ENCODE measurements at places on chromosomes 6 and 20.

DNA sequence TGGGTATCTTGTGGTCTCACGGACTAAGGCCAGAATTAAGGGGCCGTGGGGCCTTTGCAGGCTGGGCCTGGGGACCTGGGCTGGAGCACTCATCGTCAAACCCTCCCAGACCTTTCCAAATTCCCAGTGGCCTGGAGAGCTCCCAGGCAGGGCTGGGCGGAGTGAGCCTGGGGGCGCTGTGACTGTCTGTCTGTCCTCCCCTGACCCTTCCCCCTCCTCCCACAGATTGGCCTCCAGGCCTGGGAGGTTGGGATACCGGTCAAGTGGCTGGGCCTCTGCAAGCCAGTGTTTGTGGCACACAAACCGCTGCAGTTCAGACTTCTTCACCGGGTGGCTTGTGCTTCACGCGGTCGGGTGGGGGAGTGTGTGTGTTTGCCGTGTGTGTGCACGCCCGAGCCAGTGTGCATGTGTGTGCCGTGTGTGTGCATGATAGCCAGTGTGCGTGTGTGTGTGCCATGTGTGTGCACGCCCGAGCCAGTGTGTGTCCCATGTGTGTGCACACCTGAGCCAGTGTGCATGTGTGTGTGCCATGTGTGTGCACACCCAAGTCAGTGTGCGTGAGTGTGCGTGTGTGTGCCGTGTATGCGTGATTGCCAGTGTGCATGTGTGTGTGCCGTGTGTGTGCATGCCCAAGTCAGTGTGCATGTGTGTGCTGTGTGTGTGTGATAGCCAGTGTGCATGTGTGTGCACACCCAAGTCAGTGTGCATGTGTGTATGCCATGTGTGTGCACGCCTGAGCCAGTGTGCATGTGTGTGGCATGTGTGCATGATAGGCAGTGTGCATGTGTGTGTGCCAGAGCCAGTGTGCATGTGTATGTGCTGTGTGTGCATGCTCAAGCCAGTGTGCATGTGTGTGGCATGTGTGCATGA is 6.3 kb downstream of the RBBP8NL start:
- DNase-seq: no peak

DNA sequence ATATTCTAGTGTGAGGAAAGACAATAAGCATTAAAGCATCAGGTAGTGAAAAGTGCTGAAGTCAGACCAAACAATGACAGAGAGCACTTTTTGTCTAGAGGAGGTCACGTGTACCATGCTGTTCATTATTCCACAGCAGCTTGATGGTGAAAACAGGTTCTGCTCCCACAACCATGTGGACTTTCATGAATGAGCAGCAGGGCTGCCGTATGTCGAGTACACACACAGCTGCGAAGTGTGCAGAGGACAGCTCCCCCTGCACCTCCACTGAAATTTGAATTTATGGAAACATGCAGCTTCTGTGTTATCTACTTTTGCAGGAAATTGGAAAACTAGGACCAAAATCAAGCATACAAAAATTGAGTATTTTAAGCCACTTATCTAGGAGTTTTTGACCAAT is 85.3 kb downstream of the MAP7 start:
- DNase-seq: no peak

GRCh38 chr20:46128310-46129151 is 10.4 kb downstream of the CD40 start:
- no peak for DNase-seq

DNA sequence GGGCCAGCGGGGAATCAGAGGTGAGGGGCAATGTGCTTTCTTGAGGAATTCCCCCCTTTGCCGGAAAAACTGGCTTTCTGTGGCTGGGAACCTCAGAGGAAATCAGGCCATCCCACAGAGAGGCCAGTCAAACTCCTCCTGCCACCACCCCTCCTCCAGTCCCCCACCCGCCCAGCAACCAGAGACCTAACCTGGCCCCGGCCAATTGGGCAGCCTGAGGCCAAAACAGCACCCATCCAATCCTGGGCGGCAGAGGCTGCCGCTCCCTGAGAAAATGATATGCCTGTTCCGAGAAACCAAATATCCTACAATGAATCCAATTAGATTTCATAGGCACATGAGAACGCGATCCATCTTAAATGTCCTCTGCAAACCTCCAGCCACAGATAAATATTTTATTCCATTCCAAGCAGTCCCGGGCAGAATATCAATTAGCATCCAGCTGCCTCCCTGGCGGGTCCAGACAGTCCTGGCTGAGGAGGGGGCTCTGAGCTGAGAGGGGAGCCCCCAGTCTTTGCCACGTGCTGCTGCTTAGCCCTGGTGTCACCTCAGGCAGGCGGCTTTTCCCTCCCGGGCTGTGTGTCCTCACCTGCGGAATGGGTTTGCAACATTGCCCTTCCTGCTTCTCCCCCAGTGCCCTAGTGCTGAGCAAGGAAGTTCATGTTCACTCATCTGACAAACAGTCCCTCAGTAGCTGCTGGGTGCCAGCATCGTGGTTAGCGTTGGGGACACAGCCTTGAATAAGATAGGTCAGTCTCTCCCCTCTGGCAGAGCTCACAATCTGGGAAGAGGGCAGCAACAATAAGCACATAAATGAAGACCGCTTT is 95.0 kb downstream of the DLGAP4 start:
- no peak for DNase-seq

- no peak for DNase-seq
Measured at GRCh38 chr6:134464690-134465411, 146.9 kb upstream of the SGK1 start.

DNA sequence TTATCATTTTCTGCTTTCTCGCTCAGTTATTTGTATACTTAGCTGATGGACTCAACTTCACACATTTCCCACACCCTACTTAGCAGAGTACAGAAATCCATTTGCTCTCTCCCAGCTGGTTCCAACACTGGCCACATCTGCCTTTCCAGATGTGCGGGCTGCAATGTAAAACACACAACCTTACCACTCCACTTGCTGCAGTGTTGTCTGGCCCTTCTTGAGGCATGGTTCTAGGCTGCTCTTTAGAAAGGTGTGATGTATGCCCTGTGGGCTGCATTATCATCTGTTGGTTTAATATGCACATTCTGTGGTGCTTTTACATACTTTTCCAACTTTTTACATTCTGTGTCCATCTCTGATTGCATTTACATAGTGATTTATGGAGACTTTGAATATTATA is 56.5 kb downstream of the TRAF3IP2 start:
- no peak for DNase-seq

- no peak for DNase-seq
Measured at GRCh38 chr20:9514461-9515213, at the start of gene LAMP5. Gene LAMP5 (plus strand): TSS chr20:9514590. CDS start chr20:9514853, 263 bp downstream.

DNA sequence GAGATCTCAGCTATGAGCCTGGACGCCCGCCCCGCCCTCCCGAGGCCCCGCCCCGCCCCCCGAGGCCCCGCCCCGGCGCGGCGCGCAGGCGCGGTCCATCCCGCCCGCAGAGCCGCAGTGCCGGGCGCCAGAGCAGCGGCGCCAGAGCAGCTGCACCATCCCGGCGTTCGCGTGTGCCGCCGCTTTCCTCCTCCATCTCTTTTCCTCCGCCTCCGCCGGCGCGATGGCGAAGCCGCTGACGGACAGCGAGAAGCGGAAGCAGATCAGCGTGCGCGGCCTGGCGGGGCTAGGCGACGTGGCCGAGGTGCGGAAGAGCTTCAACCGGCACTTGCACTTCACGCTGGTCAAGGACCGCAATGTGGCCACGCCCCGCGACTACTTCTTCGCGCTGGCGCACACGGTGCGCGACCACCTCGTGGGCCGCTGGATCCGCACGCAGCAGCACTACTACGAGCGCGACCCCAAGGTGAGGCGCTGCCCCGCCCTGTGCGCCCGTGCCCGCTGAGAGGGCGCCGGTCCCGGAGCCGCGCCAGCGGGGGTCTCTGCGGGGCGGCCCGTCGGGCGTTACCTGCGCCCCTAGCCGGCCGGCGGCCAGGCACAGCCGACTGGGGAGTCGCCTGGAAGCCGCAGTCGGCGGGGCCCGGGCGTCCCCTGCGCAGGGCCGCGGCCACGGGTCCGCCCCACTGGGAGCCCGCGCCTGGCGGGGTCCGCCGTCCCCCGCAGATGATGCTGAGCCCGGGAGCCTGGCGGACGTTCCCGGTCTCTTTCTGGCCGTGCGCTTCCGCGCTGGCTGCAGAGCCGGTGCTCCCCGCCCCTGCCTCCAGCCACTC is at the start of gene PYGB:
PYGB (plus strand) TSS at position 130 of the 830 bp plus-strand sequence; CDS start at position 224, 94 bp downstream.
- DNase-seq: peak; percentile 93

- DNase-seq: no peak
Measured at GRCh38 chr6:81859884-81860283, 107.4 kb upstream of the TENT5A start.

DNA sequence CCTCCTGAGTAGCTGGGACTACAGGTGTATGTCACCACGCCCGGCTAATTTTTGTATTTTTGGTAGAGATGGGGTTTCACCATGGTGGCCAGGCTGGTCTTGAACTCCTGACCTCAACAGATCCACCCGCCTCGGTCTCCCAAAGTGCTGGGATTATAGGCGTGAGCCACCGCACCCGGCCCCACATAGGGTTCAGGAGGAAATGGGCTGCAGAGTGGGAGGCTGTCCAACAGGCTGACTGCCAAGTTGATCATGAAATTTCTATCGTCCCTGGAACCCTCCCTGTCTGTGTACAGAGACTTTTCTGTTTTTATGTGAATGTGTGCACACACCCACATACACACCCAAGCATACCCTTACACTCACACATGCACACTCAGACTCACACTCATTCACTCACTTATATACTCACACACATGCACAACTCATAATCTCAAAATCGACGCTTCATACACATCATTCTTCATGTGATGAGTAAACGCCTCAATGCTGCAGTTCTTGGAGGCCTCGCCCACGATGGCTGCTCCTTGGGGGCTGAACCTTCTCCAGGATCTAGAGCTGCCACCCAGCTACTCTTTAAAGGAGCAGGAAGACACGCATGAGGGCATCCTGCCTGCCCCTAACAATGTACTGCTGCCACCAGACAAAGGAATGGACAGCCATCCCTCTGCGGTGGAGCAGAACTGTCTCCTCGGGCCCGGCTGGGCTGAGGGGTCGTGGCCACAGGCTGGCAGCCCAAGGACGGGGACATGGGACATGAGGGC is 35.6 kb downstream of the SUN5 start:
- DNase-seq: no peak

- DNase-seq: no peak
Measured at GRCh38 chr20:60424267-60424902, 466.2 kb downstream of the CDH26 start.

DNA sequence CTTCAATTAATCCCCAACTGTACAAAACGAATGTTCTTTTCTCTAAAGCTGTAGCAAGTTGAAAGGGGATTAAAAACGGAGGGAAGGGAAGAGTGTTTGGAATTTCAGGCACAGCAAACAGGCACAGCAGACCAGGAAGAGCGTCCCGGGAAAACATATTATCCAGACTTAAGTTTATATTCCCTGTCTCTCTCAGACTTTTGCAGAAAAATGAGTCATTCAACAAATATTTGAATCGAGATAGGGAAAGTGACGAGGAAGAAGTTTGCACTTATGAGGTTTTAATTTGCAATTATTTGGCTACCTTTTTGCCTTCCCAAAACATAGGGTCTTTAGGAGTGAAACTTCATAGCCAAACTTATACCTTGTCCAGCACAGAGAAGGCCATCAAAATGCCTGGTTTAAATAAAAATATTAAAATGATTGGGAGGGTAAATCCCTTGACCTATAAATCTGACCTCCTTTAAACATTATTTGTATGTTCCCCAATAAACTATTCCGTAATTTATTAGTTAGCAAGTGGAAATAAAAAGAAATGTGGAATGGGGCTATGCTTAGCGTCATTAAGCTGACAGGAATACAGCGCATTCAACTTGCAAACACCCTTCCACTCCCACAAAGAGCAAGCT is 16.0 kb downstream of the HFE start:
- DNase-seq: no peak

GRCh38 chr6:38279423-38279822 is 360.3 kb downstream of the BTBD9 start:
- no peak for DNase-seq

GRCh38 chr6:5087389-5087788 is 2.2 kb downstream of the PPP1R3G start:
- DNase-seq: no peak
